ENCODE measurements at places on chromosomes 13 and 19. TPM values are rescaled to one million over a fixed set of nuclear protein-coding genes. Genes with fewer than 3 reads are reported as not detected.

Gene RNASEH2B
- total RNA-seq, result 27.1 TPM

Gene CEACAM4
- total RNA-seq, result not detected

Gene SRRM5
- total RNA-seq, result 1.1 TPM

Gene OR7A5
- not detected for total RNA-seq

Gene N4BP2L1
- total RNA-seq, result 0.52 TPM

Gene SLITRK6
- 0.97 TPM for total RNA-seq

Gene SYNGR4
- 3.3 TPM for total RNA-seq

Gene BCL2L12
- total RNA-seq, result 66.5 TPM

Gene FLT3LG
- total RNA-seq, result 1.3 TPM

Gene KLF1
- not detected for total RNA-seq

Gene GPR12
- not detected for total RNA-seq

Gene HRC
- not detected for total RNA-seq

Gene SWSAP1
- 2.3 TPM for total RNA-seq

Gene HIF3A
- total RNA-seq, result not detected

Gene CGB3
- total RNA-seq, result not detected

Gene ATP4B
- not detected for total RNA-seq

Measured in A549 treated with CpdA at 1 μM for 4 hours (cell line).